ENCODE measurements at places on chromosomes 3 and 15.

GRCh38 chr15:36707884-36708435, 128.5 kb downstream of the CDIN1 start:
- DNase-seq: no peak

GRCh38 chr3:64674591-64675076, 13.2 kb downstream of the ADAMTS9 start:
- DNase-seq: no peak

DNA sequence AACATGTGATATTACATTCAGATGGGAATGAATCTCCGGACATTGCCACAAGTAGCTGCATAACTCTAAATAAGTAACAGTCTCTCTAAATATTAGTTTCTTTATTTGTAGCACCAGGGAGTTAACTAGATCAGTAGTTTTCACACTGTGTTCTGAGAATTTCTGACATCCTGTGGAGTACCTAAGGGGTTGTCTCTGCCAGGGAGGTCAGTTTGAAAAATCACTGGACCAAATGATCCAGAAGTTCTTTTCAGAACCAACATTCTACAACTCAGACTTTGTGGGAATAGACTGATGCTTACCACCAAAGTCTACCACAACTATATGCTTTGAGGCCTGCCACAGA, 9.0 kb upstream of the ILDR1 start:
- no peak for DNase-seq

- DNase-seq: no peak
Measured at GRCh38 chr3:58524326-58524888, 12.6 kb downstream of the ACOX2 start.

- no peak for DNase-seq
Measured at GRCh38 chr3:29695201-29695600, 414.3 kb downstream of the RBMS3 start.

Data from stimulated activated CD8-positive, alpha-beta memory T cell treated with anti-CD3 and anti-CD28 coated beads, Interleukin-12 subunit alpha, Interleukin-12 subunit beta, amount 100 ng/mL, for 4 hours (primary cell).